NCI-H526 (cell line): ENCODE measurements at places on chromosomes 13 and 19.

- DNase-seq, result no peak
These were observed 30.9 kb upstream of the KCTD12 start for GRCh38 chr13:76917095-76917494.

GRCh38 chr19:47032171-47032811 is 12.7 kb downstream of the NPAS1 start:
- peak; percentile 44 for DNase-seq

DNA sequence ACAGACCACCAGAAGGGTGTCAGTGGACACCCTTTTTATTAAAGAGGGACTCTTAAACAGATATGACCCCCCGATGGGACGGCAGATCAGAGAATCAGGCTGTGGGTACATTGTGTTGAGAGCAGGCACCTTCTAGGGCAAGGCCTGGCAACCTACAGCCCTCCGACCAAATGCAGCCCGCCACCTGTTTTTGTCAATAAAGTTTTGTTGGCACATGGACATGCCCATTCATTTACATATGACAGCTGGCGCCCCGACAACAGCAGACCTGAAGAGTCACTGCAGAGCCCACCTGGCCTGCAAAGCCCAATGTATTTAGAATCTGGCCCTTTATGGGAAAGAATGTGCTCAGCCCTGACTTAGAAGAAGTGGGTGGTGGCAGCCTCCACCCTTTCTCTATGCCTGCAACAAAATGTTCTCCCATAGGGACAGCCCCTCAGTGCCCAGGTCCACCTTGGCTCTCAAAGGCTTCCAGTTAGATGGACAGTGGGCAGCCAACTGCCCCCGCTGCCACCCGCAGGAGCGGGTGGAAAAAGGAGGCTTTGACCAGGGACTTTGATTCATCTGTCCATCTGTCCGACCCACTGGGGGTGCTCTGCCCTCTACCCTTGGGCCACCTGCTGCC is 184.9 kb downstream of the PTPRS start:
- no peak for DNase-seq

GRCh38 chr19:9868983-9869617 is 34.0 kb downstream of the PIN1 start:
- no peak for DNase-seq

- DNase-seq, result no peak
These were observed 15.6 kb downstream of the NAA16 start for GRCh38 chr13:41326661-41327060.

- DNase-seq, result no peak
These were observed 42.7 kb downstream of the DCLK1 start for GRCh38 chr13:36088463-36088862.

GRCh38 chr19:55255618-55256423 is 3.0 kb downstream of the PPP6R1 start:
- peak; percentile 20 for DNase-seq

DNA sequence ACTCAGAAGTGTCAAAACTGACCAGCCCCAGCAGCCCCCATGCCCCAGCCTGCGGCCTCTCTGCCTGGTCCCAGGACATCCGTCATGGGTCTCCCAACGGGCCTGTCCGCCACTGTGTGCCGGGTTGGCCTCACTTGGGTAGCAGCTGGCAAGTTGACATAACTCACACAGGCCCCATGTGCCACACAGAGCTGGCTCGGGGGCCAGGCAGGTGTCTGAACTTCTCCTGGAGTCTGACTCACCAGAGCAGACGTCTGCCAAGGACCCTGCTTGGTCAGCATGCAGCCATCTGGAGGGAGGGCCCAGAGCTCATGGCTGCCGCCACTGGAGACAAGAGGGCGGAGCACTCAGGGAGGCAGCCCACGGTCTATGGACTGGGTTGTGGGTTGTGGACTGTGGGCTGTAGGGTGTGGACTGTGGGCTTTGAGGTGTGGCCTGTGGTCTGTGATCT is 32.0 kb upstream of the TMEM255B start:
- no peak for DNase-seq
